ENCODE measurements at places on chromosomes 11 and 22. TPM values are rescaled to one million over a fixed set of nuclear protein-coding genes. Genes with fewer than 3 reads are reported as not detected.

The JHY gene
- polyA plus RNA-seq = 1.1 TPM

The GLB1L3 gene
- not detected for polyA plus RNA-seq

The SPCS2 gene
- polyA plus RNA-seq = 116 TPM

The MYEOV gene
- 0.07 TPM for polyA plus RNA-seq

The EHF gene
- 0.66 TPM for polyA plus RNA-seq

The SEC14L6 gene
- polyA plus RNA-seq = not detected

The MS4A6E gene
- polyA plus RNA-seq = 0.28 TPM

DNA sequence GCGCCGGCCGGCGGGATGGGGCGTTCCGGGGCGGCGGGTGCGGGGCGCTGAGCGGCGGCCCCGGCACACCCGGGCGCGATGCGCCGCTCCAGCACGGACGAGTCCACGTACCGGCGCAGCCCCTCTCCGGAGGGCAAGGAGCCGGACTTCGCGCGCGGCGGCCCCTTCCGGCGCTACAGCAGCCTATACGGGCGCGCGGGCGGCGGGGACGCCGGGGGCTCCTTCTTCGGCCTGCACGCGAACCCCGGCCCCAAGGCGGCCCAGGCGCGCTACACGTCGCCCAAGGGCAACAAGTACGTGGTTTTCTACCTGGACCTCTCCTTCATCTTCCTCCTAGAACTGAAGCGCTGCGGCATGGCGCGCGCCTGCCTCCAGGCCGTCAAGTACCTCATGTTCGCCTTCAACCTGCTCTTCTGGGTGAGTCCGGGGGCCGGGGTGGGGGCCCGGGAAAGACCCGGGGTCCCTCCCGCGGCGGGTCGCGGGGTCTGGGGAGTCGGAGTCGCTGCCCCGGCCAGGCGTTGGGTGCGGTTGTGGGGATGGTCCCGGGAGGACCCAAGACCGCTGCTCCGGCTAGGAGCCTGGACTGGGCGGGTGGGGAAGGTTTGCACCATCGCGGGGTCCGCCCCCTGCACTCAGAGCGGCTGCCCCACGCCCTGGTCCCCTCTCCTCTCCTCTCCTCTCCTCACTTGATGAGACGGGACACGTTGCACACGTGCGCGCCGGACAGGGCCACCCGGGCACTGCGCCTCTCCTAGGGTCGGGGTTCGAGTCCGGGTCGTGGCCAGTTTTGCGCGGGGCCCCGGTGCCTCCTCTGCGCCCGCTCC lies 7.5 kb downstream of the TSPAN4 start:
- no peak for DNase-seq

DNA sequence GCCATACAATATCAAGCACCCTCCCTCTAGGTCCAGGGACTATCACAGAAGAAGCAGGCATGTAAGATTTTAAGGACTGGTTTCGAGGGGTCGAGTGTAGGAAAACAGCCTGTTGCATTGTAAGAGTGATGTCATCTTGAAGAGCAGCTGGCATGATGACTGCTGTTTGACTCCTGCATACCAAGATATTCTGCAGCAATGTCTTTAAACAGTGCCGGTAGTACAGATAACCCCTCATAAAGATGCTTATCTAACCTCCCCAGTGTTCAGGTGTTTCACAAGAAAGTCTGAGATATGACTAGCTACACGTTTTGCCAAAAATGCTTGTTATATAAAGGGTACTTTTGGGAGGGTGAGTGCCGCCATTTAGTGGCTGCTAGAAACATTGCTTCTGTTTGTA lies 12.0 kb downstream of the FAM111A start:
- no peak for DNase-seq

DNA sequence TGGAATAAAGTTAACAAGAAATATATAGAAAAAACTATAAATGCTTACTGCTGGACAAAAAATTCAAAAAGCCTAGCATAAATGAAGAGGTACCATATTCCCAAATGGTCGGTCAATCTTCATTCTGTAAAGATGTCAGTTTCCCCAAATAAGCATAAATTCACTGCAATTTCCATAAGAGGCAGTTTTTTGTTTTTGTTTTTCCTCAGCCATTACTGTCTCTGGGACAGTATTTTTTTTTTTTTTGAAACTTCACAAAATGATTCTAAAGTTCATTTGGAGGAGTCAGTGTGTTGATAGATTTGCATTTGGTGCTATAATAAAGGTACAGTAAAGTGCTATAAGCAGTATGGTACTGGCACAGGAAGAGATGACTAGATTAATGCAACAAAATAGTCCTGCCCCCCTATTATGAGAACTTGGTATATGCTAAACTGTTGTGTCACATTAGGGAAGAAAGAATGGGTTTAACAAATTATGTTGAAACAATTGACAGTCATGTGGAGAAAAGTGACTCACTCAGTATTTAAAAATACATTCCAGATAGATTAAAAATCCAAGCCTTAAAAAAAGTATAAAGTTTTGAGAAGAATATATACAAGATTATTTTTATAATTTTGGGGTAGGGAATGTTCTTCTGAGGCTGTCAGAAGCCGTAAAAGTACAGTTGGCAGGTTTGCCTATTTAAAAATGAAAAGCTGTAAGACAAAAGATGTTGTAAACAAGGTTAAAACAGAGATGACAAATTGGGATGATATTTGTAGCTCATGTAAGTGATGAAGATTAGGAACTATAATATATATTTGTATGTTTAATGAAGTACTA lies 2.6 kb upstream of the FTH1 start:
- DNase-seq = no peak

GRCh38 chr11:104783241-104783640 lies 115.0 kb downstream of the CASP12 start:
- DNase-seq = no peak

DNA sequence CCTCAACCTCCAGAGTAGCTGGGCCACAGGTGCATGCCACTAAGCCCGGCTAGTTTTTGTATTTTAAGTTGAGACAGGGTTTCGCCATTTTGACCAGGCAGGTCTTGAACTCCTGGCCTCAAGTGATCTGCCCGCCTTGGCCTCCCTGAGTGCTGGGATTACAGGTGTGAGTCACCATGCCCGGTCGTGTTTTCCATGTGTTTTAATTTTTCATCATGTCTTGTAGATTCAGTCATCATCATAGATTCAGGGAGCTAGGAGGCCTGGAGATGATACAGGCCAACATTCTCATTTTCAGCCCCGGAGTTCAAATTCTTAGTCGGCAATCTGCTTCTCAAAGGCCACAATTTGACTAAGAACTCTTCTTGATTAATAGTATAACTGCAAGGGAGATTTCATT lies 73.5 kb upstream of the GRAMD1B start:
- DNase-seq = no peak

- DNase-seq = no peak
These were observed 242.0 kb downstream of the DDX10 start for GRCh38 chr11:108906826-108907225.

DNA sequence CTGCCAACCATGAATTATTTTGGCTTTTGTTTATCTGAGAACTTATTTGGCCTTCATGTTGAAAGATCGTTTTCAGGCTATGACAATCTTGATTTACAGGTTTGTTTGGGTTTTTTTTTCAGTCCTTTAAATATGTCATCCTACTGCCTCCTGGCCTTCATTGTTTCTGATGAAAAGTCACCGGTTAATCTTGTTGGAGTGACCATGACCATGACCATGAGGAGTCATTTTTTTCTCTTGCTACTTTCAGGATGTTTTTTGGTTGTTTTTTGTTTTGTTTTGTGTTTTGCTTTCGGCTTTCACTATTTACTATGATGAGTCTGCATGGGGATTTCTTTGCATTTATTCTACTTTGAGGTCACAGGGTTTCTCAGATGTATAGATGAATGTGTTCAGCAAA lies 81.6 kb downstream of the BRD1 start:
- DNase-seq = no peak

- no peak for DNase-seq
These were observed 193.0 kb downstream of the MSANTD4 start for GRCh38 chr11:105829084-105829483.

DNA sequence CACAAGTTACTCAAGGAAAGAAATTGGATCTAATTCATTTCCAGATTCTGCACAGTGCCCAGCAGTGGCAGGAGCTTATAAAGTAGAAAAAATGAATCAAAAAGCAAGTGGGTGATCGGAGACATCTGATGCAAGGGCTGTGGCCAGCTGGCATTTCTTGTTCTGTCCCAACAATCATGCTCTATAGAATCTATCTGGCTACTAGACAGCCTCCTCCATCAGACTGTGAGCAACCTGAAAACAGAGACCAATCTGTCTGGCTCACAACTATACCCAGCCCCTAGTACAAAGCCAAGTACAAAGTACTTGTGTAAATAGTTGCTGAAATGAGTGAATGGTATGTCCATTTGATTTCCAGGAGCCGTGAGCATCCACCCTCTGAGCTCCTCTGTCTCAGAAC lies 11.4 kb downstream of the USH1C start:
- no peak for DNase-seq

- DNase-seq = no peak
These were observed 120.1 kb upstream of the SLC5A12 start for GRCh38 chr11:26841818-26842473.

- DNase-seq = no peak
These were observed 13.7 kb upstream of the KIAA0930 start for GRCh38 chr22:45254388-45254787.

- DNase-seq = no peak
These were observed 285.0 kb downstream of the TTC28 start for GRCh38 chr22:28394513-28395110.

DNA sequence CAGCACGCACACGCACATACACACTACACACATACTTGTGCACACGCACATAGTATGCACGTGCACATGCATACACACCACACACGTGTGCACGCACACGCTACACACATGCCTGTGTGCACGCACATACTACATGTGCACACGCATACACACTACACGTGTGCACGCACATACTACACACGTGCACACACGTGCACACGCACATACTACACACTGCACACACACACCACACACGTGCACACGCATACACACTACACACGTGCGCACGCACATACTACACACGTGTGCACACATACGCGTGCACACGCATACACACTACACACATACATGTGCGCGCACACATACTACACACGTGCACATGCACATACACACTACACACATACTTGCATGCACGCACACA lies 19.7 kb upstream of the ARHGAP8 start:
- no peak for DNase-seq

DNA sequence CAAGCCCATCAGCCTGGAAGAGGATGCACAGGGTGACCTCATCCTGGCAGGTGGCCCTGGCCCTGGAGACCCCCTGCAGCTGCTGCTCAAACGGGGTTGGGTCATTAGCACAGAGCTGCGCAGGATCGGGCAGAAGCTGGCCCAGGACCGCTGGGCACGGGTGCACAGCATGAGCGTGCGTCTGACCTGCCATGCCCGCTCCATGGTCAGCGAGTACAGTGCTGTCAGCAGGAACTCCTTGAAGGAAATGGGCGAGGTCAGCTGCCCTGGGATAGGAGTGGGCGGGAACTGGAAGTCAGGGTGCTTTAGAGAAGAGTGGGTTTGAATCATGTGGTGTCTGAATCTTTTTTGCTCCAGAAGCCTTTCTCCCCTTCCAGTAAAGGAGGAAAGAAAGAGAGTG lies 61.1 kb downstream of the INSC start:
- no peak for DNase-seq

- DNase-seq = no peak
These were observed 855.4 kb upstream of the CHORDC1 start for GRCh38 chr11:91078221-91078620.

GRCh38 chr11:59678813-59679165 lies 10.0 kb upstream of the PATL1 start:
- DNase-seq = no peak

DNA sequence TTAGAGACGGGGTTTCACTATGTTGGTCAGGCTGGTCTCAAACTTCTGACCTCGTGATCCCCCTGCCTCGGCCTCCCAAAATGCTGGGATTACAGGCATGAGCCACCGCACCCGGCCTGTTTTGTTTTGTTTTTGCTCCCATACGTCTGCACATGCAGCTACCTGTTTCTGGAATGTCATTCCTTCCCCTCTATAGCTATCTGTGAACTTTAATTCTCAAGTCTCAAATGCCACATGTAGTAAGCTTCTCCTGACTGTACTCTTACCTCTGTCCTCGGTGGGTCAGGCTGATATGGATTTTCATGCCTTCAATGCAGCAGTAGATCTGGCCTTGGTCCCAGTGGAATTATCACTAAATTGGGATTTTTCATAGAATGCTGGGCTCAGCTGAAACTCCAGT lies 12.4 kb upstream of the SWAP70 start:
- no peak for DNase-seq

DNA sequence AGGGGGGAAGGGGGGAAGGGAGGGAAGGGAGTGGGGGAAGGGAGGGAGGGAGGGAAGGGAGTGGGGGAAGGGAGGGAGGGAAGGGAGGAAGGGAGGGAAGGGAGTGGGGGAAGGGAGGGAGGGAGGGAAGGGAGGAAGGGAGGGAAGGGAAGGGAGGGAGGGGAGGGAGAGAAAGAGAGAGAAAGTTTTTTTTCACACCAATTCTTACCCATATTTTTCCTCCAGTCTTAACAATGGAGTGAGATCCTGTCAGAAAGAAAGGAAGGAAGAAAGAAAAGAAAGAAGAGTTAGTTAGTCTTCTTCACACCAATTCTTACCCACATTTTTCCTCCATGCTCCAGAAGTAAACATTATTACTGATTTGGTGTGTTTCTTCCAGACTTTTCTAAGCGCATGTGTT lies 3.0 kb upstream of the OR2AT4 start:
- no peak for DNase-seq

DNA sequence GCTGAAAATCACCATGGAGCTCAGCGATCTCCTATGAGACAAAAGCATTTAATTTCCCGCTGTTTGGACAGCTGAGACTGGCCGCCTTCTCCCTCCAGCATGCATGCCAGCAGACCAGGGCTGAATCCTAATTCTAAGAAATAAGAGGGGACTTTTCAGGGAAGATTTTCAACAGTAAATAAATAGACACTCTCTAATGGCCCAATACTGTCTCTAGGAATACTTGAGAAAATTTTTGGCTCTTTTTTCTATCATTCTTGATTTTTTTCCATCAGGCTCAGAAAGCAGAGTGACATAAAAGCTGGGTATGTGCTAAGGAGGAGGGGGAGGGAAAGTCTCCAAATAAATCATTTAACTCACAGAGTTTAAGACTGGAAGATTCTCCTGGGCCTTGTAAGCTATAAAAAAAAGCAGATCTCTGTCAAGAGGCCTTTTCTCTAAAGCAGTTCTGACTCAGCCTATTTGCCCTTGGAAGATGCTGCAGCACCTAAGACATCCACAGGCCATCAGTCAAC lies 17.6 kb upstream of the SPON1 start:
- no peak for DNase-seq

DNA sequence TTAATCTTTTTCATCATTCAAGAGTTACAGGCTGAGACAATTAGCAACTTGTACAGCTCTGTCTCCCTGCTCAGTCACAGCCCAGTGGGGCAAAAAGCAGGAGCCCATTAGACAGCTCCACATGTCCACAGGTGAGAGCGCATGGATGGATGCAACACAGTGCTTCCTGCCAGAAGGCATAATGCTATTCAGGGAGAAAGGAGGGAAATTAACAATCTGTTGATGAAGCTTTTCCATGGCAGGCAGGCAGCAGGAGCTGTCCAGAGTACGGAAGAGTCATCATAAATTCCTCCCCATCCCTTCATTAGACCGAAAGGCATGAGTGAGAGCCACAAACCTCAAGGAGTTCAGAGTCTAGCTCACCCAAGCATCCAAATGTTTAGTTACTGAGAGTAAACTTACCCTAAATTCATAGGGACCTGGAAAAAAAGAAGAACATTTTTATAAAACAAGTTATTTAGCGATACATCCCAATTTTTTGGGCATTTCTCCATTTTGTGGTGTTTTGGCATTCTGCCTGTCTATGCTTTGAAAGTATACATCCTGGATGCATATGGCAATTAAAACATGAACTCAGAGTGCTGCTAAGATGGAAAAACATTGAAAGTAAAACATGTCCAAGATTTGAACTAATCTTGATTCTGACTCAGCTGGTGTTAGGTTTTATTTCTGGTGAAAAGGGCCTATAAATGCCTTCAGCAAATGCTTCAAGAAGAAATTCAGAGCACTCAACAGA lies 428.1 kb downstream of the OPCML start:
- DNase-seq = no peak

Measured in heart right ventricle (tissue), 16 donors.